ENCODE measurements at places on chromosomes 5 and 9.

- no peak for DNase-seq
Observed at GRCh38 chr9:85931495-85931894, 9.5 kb upstream of the NAA35 start.

- DNase-seq = no peak
Observed at GRCh38 chr5:154081246-154081645, 42.5 kb downstream of the MFAP3 start.

DNA sequence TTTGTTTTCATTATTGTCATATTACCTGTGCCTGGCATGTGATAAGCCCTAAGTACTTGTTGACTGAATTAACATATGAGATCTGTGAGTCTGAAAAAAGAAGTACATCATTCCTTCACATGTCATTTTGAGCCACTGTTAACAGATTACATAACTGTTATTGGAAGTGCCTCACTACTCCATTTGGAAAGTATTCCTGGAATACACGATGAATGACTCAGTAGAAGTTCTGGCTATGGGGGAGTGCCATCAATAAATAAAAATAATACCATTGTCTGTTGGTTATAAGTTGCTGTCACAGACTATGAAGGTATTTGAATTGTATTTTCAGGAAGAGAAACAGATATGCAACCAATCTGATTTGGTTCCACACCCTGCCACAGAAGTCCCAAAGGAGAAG is 12.9 kb downstream of the NIPSNAP3B start:
- no peak for DNase-seq

DNA sequence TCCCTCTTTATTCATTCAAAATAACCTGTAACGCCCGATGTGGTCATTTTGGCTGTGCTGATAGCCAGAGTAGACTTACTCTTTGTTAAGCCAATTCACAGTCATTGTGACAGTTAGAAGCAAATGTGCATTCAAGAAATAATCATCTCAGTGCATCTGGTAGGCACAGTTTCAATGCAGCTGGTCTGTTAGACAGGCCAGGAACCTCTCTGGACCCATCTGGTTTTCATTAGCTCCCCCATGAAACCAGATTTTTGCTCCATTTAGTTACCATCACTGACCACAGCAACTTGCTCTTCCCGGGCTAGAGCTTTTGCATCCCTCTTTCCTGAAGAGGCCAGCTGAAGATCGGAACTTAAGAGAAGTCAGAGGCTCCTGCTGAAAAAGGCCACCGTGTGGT is 284.2 kb downstream of the NSG2 start:
- DNase-seq = no peak

- no peak for DNase-seq
Observed at GRCh38 chr5:94440015-94440414, 178.4 kb downstream of the KIAA0825 start.

DNA sequence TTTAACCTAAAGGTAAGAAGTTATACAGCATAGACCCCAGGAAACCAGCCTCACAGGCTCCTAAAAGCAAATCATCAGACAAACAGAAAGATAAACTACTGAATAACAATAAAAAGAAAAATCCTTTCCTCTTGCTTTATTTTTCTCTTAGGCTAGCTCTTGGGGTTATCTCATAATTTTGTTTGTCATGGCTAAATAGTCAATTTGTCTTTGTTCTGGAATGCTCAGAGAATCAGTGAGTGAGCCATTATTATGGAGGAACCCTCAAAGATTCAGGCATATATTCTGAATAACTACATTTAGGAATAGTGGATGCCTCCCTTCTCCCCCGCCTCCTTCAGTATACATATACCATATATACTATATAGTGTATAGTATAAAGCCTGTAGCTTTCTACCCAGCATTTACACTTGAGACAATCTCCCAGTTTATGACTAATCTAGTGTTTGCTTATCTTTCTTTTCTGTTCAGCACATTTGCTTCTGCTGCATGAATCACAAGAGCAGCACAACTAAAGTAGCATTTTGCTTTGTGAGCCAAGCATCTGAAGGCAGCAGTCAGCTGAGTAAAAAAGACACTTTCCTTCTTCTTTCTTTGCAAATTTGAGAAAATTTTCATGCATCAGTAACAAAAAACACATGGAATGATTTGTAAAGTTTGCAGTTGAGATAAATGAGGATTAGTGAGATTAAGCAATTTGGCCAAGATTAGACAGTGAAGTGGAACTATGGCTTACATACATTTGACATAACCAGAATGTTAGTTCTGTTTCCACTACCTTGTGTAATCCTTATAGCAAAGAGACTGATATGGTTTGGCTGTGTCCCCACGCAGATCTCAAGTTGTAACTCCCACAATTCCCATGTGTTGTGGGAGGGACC is 45.3 kb upstream of the PPP3R2 start:
- DNase-seq = no peak

GRCh38 chr5:149904293-149904886 is 40.2 kb downstream of the PDE6A start:
- DNase-seq = no peak

GRCh38 chr5:10354048-10354872 is 765 bp downstream of the MARCHF6 start:
- peak; percentile 31 for DNase-seq

- DNase-seq = no peak
Observed at GRCh38 chr5:137310051-137310730, 188.9 kb downstream of the SPOCK1 start.

- no peak for DNase-seq
Observed at GRCh38 chr5:92927291-92927778, 653.7 kb downstream of the NR2F1-AS1 start.

DNA sequence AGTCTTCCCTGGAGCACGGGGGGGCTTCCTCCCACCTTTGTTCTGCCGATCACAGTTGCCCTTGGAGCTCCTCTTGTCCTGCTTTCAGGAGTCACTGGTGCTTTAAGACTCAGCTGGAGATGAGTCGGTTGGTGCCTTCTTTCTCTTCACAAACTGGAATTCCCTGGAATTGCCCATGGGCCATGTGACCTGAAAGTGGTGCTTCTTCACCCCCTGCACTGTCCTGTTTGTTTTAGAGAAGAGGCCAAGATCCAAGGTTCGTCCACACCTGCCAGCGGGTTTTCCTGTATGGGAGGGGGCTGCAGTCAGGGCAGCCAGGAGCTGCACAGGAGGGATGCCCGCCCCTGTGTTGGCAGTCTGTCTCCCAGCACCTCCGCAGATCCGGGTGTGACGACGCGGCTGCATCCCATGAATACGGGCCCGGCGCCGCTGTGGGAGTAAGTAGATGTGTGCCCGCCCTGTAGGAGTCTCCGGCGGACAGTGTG is 9.5 kb upstream of the MRPS2 start:
- DNase-seq = no peak

DNA sequence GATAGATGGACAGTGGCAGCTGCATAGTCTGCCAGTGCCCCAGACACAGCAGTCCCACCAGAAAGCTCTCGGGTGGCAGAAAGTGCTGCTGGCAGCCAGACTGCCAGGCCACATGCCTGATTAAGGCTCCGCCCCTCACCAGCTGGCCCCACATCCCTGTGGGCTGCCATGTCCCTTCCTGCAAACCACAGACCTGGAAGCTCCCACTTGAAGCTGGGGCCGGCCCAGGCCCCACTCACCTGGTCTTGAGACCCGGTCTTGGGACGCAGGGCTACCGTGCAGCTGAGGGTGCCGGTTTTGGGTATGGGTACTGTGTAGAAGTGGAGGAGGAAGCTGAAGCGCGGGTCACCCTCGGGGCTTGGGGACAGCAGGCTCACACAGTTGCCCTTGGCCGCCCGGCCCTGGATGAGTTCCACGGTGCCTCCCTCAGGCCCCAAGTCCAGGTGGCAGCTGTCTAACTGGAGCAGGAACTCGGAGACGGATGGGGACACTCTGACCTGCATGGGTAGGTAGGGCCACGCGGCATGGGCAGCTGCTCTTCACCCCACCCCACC is 15.3 kb downstream of the FPGS start:
- no peak for DNase-seq

- no peak for DNase-seq
Observed at GRCh38 chr5:143126174-143127019, 277.1 kb downstream of the NR3C1 start.

DNA sequence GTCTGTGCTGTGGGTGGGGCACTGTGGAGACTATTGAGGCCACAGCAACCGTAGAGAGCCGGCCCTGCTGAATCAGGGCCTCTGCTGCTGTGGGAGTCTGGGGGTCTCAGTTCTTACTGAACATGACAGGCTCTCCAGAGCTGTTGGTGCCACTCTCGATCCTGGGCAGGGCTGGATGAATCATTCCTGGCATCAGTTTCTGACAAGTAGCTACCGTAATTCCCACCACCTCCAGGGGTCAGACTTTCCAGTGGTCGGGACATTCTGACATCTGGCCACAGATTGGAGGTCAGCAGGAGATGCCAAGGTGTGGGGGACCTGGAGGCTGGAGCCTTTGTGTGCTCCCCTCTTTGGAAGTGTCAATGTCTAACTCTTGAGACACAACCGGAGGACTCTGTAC is 188.4 kb downstream of the IRX2 start:
- DNase-seq = no peak

- no peak for DNase-seq
Observed at GRCh38 chr5:74595143-74595925, 45.2 kb downstream of the ENC1 start.

GRCh38 chr9:91220491-91221135 is 141.1 kb downstream of the AUH start:
- DNase-seq = no peak

DNA sequence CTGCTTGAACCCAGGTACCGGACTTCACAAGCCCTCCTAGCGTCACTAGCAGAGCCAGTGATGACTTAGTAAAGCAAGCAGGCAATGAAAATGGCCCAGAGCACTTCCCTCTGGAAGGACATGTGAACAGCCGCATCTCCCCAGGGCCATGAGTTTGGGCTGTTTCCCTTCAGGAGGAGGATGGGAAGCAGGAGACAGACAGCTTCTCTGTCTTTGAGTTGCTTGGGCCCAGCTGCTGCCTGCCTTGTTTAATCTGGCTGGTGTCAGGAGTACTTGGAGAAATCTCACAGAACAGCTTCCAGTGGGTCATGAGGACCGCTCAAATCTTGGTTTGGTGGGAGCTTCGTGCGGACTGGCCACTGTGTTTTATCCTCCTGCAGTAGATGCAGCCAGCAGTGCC is 25.4 kb upstream of the WWC1 start:
- DNase-seq = no peak

- no peak for DNase-seq
Observed at GRCh38 chr9:122936883-122937282, 3.9 kb upstream of the RABGAP1 start.

GRCh38 chr5:38023799-38024198 is 184.0 kb upstream of the GDNF start:
- no peak for DNase-seq

GRCh38 chr5:79567926-79568549 is 44.2 kb upstream of the TENT2 start:
- DNase-seq = no peak

DNA sequence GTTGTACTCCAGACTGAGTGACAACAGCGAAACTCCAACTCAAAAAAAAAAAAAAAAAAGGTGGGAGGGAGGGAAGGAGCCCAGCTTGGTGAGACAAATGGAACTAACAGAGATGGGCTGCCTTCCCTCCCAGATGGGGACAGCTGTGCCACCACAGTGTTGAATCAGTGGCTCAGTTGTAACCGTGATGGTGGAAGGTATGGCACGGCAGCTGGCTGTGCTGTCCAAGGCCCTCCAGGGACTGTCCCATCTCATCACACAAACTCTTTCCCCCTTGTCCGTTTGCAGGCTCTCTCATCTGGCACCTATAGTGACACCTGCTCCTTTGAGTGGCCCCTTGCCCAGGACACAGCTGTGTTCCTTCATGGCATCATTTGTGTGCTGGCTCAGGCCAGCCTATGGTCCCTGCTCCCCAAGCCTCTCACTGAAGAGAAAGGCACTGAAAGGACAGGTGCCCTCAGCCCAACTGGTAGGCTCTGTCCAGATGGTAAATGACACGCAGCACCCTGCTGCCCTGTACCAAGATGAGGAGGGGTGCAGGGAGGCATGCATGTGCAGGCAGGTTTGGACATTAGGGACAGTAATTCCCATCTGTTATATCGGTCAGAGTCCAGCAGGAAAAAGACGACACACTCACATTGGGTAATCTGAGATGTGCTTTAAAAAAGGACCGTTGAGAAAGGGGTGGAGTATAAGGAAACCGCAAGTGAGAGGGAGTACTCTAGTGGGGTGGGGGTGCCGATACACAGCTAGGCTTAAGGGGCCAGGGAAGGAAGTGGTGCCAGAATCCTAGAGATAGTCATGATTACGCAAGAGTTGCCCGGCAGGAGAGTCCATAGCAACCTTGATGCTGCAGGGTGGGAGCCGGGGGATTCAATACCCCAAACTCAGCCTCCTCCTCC is 4.3 kb downstream of the SMIM33 start:
- DNase-seq = no peak

DNA sequence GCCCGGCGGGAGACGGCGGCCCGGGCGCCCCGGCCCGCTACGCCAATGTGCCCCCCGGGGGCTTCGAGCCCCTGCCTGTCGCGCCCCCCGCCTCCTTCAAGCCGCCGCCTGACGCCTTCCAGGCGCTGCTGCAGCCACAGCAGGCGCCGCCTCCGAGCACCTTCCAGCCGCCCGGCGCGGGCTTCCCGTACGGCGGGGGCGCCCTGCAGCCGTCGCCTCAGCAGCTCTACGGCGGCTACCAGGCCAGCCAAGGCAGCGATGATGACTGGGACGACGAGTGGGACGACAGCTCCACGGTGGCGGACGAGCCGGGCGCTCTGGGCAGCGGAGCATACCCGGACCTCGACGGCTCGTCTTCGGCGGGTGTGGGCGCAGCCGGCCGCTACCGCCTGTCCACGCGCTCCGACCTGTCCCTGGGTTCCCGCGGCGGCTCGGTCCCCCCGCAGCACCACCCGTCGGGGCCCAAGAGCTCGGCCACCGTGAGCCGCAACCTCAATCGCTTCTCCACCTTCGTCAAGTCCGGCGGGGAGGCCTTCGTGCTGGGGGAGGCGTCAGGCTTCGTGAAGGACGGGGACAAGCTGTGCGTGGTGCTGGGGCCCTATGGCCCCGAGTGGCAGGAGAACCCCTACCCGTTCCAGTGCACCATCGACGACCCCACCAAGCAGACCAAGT is 723 bp downstream of the SNX18 start:
- DNase-seq = peak; percentile 24

- no peak for DNase-seq
Observed at GRCh38 chr9:74275872-74276508, 221.1 kb upstream of the RORB start.

GRCh38 chr5:113040672-113041260 is 64.2 kb downstream of the DCP2 start:
- no peak for DNase-seq

DNA sequence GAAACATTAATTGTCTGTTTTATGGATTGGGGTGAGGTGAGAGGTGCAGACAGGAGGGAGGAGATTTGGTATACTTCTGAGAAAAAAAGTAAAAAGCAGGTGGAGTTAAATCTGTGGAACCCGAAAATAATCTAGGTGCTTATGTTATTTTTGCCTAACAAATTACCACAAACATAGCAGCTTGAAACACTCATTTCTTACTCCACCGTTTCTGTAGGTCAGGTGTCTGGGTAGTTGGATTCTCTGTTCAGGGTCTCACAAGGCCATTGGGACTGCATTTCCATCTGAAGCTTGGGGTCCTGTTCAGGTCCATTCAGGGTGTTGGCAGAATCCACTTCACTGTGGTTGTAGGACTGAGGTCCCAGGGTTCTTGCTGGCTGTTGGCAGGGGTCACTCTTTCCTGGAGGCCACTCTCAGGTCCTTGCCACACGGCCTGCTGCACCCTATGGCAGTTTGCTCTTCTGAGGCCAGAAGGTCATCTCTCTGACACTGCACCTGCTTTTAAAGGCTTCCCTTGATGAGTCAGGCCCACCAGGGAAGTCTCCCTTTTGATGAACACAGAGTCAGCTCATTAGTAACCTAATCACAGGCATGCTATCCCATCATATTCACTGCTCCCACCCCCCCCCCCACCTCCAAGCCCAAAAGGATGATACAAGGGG is 82.2 kb downstream of the TRIO start:
- DNase-seq = no peak

GRCh38 chr9:134935056-134935640 is 17.4 kb upstream of the FCN1 start:
- no peak for DNase-seq
